NCI-H2029 (cell line): ENCODE measurements at places on chromosomes 13 and 19.

DNA sequence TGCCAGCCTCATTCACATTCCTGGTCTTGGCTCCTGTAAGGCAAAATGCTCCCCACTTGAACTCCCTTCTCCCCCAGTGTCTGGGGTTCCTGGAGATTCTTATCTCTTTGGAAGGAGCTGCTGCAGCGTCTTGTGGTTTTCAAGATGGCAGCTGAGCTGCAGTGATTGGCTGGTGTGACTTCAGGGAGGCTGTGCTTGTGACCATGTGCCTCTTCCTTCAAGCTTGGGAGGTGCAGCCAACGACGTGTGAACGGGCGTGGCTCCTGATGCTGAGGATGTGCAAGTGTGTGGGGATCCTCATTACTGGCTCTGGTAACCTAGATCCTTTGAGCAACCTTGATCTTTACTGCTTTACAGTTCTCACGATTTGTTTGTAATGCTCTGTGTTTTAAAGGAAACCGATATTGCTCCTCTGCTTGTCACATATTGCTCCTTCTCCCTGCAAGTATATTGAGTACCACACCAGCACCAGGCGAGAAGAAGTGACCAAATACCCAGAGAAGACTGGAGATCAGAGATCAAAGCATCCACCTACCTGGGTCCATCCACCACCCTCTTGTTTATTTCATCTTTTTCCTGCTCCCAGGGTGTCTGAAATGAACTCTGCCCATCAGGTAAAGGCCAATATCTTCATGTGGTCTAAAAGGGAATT lies 208.5 kb downstream of the FGF9 start:
- DNase-seq = no peak

DNA sequence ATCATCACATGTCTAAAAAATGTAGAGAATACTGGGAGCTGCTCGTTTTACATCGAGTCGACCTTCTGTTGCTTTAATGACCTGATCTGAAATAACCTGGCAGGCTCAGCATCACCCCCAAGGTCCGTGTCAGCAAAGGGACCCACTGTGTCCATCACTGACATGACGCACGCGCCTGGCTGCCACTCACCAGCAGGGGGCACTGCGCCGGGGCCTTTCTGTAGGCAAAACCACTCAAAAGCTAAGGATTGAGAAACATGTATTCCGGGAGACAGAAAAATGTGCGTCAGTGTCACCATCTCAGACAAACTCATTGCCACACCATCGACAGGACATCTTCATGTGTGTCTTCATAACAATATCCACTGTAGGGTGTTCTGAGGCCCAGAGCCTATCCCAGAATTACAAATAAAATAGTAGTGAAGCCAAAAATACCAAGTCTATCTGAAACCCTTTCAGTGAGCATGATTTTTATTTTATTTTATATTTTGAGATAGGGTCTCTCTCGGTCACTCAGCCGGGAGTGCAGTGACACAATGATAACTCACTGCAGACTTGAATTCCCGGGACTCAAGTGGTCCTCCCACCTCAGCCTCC lies 130.3 kb upstream of the LSM14A start:
- DNase-seq = no peak

GRCh38 chr13:43232144-43232872 lies 208.9 kb downstream of the DNAJC15 start:
- no peak for DNase-seq

- DNase-seq = no peak
Measured at GRCh38 chr13:30874561-30874960, 31.5 kb upstream of the MEDAG start.

DNA sequence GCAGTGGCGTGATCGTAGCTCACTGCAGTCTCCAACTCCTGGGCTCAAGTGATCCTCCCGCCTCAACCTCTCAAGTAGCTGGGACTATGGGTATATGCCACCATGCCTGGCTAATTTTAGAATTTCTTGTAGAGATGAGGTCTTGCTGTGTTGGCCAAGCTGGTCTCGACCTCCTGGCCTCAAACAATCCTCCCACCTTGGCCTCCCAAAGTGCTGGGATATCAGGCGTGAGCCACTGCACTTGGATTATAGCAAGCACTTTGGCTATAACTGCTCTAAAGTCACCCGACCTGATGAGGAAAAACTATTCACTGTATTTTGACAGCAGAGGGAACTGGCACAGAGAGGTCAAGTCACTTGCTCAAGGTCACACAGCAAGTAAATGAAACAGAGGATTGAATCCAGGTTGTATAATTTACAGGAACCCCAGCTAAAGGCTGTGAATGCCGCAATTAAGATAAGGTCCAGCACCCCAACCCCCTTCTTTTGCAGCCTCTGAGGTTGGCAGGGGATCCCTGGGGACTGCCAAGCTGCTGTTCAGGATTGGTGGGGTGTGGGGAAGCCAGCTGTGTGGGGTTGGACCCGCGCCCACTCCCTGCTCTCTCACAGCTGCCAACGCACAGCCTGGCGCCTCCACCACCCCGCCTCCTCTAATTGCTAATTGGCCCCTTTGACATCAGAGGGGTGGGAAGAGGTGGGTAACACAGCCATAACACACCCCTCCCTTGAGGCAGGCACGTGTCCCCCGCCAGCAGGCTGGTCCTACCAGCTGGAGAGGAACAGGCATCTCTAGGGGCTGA lies 6.0 kb downstream of the TMIGD2 start:
- peak; percentile 29 for DNase-seq

- no peak for DNase-seq
Measured at GRCh38 chr13:74187564-74187963, 53.4 kb upstream of the KLF12 start.

DNA sequence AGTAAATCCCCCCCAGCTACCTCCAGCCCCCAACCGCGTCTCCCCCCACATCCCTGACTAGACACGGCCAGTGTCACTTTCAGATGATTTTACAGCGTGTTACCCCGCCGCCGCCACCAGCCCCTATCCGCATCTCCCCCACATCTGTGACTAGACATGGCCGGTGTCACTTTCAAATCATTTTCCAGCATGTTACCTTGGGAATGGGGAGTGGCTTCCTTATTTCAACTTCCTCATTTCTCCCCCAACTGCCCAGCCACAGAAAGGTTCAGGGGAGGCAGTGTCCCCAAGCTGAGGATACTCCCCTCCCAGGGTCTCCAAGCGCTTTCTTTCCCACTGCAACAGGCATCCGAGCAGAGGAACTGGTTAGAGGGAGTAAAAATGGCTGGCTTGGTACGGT lies 18.4 kb downstream of the ADGRL1 start:
- DNase-seq = no peak

- no peak for DNase-seq
Measured at GRCh38 chr13:109667056-109667455, 119.3 kb downstream of the IRS2 start.

DNA sequence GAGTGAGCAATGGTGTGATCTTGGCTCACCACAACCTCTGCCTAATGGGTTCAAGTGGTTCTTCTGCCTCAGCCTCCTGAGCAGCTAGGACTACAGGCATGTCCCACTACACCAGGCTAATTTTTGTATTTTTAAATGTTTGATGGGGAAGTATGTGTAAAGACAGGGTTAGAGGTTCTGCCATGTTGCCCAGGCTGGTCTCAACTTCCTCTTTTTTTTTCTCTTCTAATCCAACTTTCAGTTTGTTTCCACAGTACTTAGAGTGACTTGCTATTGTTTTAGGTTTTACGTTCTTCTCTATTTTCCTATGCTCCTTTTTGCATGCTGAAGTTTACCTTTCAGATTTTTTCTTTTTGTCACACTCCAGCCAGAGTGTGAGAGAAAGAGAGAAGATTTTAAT lies 1433.0 kb downstream of the UQCRFS1 start:
- no peak for DNase-seq

GRCh38 chr13:40402931-40403431 lies 263.5 kb downstream of the FOXO1 start:
- no peak for DNase-seq

DNA sequence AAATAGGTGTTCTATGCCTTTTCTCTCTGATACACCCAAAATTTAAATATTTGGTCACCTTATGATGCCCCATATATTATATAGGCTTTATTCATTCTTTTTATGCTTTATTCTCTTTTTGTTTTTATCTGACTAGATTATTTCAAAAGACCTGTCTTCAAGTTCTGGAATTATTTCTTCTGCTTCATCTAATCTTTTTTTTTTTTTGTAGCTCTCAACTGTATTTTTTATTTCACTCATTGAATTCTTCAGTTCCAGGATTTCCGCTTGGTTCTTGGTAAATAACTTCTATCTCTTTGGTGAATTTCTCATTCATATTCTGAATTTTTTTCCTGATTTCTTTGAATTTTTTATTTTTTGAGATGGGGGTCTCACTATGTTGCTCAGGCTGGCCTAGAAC lies 3.9 kb upstream of the CLEC4M start:
- no peak for DNase-seq

DNA sequence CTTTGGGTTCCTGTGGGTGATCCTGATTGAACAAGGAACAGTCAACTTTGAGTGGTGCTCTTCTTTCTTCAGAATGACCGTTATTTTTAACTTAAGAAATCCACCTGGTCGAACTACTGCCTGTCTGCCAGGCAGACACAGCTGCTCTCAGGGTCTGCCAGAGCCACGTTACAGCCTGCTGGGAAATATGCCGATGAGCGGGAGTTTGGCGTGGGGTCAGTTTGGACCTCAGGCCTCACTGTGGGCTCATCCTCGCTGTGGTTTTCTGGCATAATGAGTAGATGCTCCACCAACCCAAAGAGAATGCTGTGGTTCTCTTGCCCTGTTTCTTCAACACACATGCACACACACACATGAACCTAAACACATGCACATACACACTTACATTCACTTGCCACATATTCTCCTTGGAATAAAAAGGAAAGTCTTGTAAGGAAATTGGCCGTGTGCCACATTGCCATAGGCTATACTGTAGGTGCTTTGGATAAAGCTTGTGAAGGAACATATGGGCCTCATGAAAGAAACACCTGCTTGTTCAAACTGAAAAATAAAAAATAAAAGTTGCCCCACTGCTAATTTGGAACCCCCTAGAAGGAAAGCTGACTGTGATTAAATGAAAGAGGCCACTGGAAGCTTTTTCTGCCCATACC lies 598.7 kb upstream of the KLF12 start:
- DNase-seq = no peak

DNA sequence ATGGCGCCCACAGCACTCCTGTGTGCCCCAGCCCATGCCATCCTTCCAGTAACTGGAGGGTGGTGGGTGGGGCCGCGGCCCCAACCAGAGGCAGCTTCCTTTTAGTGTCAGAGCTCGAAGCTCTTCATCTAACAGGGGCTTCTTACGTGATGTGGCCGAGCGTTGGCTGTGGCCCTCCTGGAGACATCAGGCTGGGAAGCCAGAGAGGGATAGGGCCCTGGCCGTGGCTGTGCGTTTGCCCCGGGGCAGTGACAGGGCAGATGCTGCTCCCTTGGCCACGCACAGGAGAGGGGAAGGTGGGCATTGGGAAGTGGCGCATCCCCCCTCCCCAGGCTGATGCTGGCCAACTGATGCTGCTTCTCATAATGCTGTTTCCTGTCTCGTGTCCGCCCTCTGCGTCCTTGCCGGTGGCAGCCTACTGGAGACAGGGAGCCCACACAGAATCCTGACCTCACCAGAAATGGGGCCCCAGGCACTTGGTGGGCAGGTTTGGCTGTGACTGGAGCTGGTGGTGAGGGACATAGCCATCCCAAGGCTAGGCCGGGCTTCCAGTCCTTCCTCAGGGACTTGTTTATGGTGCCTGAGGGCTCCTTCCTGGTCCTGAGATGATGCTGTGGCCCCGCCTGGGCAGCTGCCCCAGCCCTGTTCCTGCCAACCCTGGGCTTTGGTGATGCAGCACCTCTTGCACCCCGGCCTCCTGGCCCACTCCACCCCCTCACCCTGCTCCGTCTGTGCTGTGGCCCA lies 34.3 kb downstream of the ATP4B start:
- DNase-seq = no peak

DNA sequence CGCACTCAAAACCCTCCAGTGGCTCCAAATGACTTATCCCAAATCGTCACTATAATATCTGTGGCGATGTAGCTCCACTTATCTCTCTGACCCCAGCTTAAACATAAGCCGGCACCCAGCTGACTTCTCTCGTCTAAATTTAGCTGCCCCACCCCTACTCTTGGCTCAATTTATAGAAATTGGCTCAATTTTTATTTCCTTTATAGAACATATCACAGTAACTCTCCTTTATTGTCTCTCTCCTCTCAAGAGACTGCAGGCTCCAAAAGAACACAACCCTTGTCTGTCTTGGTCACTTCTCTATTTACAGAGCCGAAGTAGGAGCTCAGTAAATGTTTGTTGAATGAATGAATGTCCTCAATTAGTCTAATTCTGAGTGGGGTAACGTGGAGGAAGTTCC lies 805 bp downstream of the ZNF784 start:
- DNase-seq = no peak

DNA sequence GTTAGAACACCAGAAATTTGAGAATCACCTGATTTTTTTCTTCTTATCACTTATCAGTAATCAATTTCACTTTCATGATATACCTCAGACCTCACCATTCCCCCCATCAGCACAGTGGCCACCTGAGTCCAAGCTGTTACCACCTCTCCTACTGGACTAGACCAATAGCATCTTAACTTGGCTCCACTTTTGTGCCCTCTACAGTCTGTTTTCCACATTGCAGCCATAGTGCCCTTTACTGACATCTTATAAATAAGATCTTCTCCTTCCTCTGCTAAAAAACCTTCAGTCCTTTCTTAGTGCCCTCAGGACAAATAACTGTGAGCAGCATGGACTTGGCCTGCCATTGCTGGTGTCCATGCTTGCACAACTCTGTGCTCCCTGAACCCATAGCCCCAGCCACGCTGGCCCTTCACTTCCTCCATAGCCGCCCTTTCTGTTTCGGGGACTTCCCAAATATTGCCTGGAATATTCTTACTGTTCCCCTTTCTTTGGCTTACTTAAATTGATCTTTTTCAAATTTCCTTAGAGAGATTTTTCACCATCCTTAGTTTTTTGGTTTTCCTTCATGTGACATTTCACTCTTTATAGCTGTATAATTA lies 380.8 kb downstream of the LMO7 start:
- DNase-seq = no peak

- DNase-seq = no peak
Measured at GRCh38 chr13:38862443-38862842, 128.2 kb downstream of the STOML3 start.

- no peak for DNase-seq
Measured at GRCh38 chr13:33578786-33579185, 239.2 kb upstream of the RFC3 start.

DNA sequence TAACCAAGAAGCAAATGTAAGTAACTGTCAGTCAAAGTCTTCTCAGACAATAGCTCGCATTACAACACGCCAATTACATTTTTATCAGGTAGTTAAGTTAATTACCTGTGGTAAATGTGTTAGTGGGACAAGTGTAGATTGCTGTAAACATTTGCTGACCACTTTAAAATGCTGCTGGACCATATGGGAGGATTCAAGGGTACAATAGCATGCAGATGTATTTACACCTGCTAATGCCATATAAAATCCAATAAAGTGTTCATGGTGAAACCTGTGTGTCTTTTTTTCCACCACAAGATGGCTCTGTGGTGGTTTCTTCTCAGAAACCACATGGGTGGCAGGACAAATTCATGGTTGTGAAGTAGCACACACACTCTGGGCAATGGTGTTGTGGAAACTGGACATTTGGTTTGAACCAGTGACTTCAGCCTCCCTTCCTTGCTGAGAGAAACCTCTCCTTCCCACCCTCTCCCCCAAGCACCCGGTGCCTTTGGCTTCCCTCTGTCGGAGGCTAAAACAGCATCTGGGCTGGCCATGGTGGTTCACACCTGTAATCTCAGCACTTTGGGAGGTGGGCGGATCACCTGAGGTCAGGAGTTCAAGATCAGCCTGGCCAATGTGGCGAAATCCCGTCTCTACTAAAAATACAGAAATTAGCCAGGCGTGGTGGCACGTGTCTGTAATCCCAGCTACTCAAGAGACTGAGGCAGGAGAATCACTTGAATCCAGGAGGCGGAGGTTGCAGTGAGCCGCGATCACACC lies 18.1 kb upstream of the GTF3A start:
- DNase-seq = peak; percentile 30
